Stimulated activated CD4-positive, alpha-beta T cell treated with anti-CD3 and anti-CD28 coated beads, Interleukin-2, amount 100 ng/mL, for 24 hours (primary cell): ENCODE measurements at places on chromosomes 6 and 20.

DNA sequence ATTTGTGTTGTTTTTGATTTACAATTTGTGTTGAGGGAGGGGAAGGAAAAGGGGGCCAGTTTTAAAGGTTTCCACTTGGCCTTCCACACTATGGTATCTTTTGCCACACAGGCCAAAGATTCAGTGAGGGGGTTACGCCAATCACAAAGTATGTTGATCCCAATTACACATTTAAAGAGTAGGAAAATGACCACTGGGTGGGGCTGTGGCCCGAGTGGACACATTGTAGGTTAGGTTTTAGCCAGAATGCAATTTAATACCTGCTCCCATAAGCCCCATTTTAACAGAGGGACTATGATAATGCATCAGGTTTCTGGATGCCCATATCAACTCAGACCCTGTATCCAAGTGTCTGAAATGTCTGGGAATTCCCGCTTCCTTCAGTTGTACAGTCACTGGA is 15.6 kb downstream of the VGLL2 start:
- DNase-seq: no peak

- no peak for DNase-seq
Observed at GRCh38 chr20:20603339-20603990, 109.0 kb downstream of the RALGAPA2 start.

DNA sequence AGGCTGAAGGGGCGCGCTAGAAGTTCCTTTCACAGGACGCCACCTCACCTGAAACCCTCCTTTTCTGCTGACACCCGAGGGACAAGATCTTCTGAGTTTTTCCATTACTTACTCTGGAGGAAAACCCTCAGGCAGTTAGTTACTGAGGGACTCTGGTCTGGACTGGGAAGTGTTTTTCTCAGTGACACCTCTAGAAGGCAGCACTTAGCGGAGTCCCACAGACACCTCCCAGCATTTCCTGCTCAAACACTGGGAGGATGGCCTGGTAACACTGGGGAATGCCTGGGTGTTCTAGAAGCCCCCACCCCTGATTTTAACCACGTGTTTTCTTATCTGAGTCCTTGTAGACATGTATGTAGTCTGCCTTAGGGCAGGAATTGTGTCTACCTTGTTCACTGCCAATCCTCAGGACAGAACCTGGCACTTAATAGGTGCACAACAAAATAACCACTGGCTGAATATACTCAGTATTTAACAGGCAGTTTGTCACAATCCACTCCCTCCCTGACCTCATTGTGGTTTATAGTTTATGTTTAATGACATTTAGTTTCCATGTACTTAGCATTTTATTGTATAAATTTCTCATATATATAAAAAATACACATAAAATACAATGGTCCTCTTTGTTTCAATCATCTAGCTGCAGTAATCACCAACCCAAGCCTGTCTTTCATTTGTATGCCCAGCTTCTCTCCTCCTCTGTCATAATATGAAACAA is 4.8 kb downstream of the GSTA3 start:
- no peak for DNase-seq

DNA sequence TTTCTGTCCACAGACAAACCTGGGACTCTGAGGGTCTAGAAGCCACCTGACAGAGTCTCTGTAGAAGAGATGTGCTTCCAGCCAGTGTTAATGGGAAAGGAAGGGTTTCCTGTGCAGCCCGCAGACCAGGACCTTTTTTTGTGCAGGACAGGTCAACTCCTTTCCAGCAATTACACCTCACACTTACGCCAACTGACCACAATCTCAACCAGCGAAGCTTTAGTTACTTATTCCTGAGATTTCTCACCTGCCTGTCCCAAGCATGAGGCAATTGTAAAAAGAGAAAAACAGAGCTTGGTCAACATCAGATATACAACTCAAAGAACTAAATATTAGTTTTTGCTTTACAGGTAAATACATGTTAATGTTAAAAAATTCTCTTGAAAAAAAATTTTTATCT is 393.8 kb upstream of the ID4 start:
- no peak for DNase-seq

- no peak for DNase-seq
Observed at GRCh38 chr6:46706464-46706863, 18.8 kb downstream of the TDRD6 start.

GRCh38 chr6:64335195-64335594 is 699.6 kb downstream of the PHF3 start:
- no peak for DNase-seq

DNA sequence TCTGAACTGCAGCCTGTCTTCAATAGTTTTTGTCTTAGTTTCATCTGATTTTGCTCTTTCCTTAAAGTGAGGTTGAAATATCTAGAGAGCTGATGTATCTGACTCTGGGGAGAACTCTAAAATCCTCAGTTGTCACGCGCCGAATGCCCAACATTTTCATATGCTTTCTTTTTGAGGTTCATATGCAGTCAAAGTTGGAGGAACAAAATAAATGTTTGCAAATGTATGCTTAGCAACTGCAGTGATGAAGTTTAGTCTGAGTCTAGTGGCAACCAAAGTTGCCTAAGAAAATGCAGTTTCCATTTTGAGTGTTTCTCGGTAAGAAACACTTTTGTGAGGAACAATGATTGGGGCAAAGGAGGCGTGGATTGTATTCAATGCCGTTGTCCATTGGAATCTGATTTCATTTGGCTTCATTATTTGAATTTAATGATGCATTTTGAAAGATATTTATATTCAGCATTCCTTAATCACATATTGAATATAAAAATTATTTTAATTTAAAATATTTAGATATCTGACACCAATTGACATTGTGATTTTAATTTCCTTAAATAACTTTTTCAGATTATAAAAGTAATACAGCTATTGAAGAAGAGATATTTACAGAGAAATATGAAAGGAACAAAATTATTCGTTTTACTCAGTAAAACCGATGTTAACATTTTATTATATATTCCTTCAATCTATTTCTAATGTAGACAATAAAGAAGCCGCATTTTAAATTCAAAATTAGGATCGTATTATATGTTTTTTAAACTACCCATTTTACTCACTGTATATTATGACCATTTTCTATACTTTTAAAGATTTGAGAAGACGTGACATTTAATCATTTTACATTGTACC is 122.0 kb downstream of the PLEKHG1 start:
- no peak for DNase-seq

- DNase-seq: no peak
Observed at GRCh38 chr6:69609836-69610472, 186.9 kb downstream of the LMBRD1 start.

DNA sequence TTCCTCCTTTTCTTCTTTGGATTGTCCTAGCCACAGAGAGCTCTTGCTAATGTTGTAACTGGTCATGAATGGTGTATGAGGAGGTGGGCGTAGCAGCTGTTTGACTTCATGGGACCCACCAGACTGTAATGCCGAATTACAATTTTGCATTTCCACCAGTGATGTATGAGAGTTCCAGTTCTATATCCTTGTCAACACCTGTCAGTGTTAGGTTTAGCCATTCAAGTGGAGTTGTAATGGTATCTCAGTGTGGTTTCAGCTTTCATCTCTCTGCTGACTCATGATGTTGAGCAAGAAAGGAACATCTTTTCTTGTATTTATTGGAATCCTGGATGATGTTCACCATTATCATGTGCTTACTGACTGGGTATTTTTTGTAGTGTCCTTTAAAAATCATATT is 5.1 kb downstream of the IGF2R start:
- no peak for DNase-seq

- DNase-seq: no peak
Observed at GRCh38 chr6:46255528-46255927, 84.7 kb upstream of the ENPP5 start.

DNA sequence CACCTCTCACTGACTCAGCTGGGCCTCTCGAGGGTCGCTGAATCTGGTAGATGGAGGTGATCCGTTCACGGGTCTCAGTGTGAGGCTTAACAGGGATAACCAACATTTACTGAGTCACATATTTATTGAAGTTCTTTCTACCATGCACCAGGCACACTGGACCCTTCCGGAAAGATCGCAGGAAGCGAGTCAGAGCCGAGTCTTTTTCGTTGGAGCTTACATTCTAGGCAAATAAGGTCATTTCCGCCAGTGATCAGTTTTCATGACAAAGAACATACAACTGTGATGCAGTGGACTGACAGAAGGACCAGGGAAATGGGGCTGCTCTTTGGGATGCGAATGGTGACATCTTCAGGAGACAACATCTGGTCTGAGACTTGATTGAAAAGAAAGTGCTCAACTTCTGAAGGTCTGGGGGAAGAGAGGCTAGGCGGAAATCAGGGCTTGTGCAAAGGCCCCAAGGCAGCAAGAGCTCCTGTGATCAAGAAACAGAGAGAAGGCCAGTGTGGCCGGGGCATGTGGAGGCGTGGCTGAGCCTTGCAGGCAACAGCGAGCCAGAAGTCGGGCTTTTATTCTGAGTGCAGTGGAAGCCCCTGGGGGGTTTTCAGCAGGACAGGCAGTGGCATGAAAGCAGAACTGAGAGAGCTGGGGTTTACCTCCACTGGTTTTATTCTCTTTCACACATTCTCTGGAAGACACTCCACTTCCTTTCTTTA is 56.7 kb downstream of the APCDD1L start:
- DNase-seq: no peak

DNA sequence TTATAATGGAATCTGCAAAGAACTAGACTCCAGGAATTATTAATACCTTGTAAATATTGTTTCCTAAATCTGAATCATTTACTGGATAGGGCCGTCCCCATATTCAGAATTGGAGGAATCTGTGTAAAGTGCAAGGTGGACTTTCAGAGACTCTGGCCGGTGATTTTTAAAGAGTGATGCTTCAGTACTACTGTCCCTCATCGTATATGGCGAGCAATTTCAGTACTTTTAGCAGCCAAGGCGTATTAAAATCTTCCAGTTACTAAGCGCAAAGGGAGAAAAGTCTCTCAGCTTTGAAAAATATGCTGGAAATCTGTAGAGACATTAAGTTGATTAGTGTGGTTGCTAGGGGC is 483 bp downstream of the SMIM26 start:
- no peak for DNase-seq

DNA sequence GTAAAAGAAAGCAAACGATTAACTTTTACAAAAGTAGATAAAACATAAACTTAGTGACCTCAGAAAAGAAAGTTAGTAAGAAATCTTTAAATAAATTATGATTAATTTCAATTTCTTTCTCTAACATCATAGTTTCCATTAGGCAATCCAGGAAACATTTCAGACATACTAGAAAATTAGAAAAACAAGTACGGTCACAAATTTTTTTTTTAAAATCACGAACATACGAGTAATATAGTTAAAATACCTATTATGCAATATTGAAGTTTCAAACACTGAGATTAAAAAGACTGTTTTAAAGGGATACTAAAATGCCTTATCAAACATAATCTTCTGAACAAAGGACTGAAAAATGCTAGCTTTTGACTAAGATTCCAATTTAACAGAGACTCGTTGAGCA is 26.2 kb downstream of the NOL7 start:
- no peak for DNase-seq

DNA sequence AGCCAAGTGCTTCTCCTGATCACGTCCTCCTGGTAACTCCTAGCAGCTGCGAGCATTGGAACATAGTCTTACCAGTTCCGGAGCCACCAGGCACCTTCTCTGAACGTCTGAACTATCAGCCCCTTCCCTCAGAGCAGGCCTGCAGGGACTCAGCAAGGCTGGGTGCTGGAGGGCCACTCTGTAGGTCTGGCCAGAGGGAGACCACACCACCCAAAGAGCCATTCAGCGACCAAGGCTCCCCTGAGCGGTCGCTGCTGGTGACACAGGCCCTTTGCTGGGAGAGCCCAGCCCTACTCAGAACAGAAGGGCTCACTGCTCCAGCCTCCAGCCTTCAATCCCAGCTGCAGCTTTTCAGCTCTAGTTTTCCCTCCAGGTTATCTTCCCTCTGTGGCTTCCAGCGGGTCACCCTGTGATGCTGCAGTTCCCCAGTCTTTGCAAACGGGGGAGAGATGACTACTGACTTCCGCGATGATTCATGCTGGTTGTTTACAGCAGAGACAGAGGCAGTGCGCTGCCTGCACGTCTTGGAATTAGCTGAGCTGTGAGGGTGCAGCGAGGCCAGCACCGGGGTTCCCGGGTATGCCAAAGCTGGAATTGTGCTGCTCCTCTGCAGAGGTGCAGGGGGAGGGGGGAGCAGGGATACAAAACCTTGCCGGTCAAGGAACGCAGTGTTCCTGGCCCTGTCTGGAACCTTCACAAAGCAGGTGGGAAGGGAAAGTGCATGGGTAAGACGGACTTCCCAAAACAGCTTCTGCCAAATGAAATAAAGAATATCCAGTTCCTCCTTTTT is 161.4 kb downstream of the LY86 start:
- peak; percentile 36 for DNase-seq

GRCh38 chr6:149933036-149933435 is 8.8 kb upstream of the ULBP2 start:
- no peak for DNase-seq

- DNase-seq: peak; percentile 92
Observed at GRCh38 chr6:26659042-26659999, at the start of gene ZNF322. ZNF322 (minus strand) TSS chr6:26659746; CDS start chr6:26638553, 21,193 bp downstream.

- no peak for DNase-seq
Observed at GRCh38 chr6:101824551-101825345, 431.2 kb downstream of the GRIK2 start.

DNA sequence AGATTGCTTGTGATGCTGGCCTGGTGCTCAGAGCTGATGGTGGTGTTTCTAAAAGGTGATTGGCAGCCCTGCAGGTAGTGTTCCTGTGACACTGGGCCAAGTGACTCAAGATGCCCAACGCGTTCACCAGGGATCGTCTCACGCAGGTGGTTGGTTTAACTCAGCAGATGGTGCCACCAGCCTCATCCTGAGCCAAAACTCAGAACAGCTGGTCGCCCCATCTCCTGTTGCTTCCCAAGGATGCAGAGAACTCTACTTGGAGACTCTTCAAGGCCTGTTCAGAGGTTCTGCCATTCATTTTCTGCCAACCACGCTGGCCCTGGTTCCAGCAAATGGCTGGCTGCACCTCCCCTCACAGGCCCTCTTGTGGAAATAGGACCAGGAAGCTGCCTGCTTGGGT is 394.4 kb downstream of the CDH26 start:
- no peak for DNase-seq

DNA sequence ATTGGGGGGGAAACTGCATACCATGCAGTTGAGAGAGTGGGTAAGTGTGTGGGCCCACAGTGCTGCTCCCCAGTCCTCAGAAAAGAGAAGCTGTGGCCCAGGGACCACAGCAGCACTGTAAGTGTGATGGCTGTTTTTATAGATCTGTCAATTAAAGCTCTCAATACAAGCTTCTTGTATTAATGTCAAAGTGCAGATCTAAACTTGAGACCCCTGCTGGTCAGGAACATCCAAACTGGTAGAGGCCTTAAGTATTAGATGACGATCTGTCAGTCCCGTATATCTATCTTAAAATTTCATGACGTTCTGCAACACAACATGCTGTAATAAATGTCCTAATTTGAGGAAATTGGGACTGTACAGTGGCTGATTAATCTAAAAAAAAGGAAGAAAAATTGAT is 74.8 kb downstream of the TULP4 start:
- DNase-seq: no peak

DNA sequence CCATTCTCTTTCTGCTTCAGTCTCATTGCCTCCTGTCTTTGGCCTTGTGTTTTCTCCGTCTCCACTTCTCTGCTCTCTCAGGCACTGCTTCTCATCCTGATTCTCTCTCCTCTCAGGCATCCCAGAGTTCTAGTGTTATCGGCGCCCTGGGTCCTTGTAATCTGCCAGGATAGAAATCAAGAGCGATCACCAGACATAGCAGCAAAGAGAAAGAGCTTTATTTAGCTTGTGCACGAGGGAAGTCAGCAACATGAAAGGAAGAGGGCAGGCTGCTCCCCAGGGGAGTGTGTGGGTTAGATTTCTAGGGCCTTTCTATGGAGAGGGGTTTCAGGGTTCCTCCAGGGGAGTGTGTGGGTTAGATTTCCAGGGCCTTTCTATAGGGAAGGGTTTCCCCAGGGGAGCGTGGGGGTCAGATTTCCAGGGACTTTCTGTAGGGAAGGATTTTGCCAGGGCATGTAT is 32.5 kb downstream of the SUN5 start:
- DNase-seq: peak; percentile 28

GRCh38 chr6:122049341-122049740 is 350.1 kb upstream of the HSF2 start:
- DNase-seq: no peak
